Stimulated activated CD4-positive, alpha-beta T cell treated with anti-CD3 and anti-CD28 coated beads, Interleukin-1b, Interleukin-23, amount 100 ng/mL, for 48 hours (primary cell): ENCODE measurements at places on chromosomes 7 and 10.

DNA sequence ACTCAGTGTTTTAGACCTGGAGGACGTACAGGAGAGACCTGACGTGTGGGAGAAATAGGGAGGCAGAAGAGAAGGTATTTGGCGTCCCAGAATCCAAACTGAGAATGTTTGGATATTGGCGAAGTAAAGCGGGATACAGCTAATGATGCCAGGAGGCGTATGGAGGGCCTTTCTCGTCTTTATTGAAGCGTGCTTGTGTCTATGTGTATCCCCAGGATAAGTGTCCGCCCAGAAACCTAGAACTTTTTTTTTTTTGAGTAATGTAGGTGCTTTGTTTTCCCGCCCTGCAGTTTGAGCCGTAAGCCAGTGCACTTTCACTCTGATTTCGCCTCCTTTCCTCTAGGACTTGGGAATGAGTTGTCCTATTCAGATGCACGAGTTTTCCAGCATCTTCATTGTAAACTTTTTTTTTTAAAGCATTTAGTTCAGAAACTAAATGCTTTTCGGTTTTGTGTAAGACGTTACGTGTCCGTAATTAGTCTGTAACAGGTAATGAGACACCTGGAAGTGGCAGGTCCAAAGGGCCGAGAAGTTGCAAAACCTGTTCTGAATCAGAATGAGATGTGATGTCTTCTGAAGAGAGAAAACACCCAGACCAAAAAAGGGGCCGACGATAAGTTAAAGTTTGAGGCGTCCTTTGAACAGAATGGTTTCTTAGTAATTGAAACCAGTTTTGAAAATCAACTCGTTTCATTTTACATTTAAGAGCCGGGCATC, 746 bp downstream of the ARL5B start:
- DNase-seq, result no peak

GRCh38 chr10:74153123-74153522, 2.1 kb downstream of the ADK start:
- no peak for DNase-seq

- DNase-seq, result no peak
These were observed 373.6 kb downstream of the CDC14C start for GRCh38 chr7:49297958-49298357.

DNA sequence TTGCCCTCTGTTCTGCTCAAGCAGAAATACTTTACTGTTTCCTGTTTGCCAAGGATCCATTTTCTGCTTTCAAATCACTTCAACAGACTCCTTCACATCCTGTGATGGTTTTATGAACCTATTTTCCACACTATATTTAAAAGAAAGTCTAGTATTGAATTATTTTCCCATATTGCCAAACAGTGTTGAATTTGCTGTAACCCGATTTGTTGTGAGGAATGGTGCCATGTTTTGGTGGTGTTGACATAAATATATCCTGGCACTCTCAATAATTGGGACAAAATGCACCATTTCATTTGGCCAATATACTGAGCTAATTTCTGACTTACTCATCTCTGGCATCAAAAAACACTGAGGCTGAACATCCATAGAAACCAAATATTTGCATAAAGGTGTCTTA, 615.4 kb upstream of the SEMA3D start:
- DNase-seq, result no peak

GRCh38 chr7:129644634-129645230, 33.2 kb downstream of the NRF1 start:
- DNase-seq, result no peak

DNA sequence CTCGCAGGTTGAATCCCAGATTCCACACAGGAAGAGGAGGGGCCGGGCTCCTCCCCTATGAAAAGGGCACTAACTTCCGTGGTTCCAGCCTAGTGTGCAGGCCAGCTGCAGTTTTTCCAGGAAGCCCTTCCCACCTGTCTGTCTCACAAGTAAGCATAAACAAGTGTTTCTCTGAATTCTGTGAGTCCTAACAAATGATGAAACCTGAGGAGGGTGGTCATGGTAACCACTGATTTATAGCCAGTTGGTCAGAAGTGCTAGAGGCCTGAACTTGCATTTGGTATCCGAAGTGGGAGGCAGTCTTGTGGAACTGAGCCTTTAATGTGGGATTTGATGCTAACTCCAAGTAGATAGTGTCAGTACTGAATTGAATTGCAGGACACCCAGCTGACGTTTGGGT, 54.7 kb upstream of the STEAP4 start:
- DNase-seq, result no peak

DNA sequence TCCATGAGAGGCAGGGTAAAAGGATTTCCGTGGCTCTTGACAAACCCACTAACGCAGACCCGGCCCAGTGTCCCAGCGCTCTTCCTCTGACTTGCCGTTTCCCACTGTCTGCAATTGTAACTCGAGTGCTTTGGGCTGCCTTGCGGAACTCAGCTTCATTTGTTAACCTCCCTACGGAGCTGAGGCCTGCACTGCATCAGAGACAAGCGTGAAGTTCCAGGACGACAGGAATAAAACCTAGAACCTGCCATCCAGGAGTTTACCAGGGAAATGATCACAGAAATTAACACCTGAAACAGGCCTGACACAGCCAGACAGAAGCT, 76.2 kb downstream of the SFMBT2 start:
- DNase-seq, result no peak

DNA sequence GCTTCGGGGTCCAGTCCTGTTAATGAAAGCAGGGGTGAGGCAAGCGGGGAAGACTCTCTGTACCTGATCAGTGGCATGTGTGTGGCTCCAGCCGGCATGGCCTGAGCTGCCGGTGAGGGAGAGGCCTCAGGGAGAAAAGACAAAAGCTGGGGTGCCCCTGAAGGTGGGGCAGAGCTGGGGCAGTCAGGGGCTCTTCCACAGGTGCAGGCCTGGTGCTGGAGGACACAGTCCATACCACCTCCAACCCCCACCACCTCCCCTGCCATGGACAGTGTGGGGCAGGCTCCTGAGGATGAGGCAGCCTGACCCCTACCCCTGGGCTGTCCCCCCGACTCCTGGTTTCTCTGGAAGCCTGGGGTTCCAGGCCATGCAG, 129.5 kb downstream of the LHPP start:
- no peak for DNase-seq

GRCh38 chr7:35356495-35356894, 102.6 kb upstream of the TBX20 start:
- DNase-seq, result no peak

- DNase-seq, result no peak
These were observed 68.7 kb upstream of the KLF6 start for GRCh38 chr10:3853547-3854303.

GRCh38 chr7:24971333-24972165, 8.4 kb downstream of the OSBPL3 start:
- no peak for DNase-seq

GRCh38 chr7:94810496-94810895, 96.9 kb upstream of the PPP1R9A start:
- DNase-seq, result no peak

DNA sequence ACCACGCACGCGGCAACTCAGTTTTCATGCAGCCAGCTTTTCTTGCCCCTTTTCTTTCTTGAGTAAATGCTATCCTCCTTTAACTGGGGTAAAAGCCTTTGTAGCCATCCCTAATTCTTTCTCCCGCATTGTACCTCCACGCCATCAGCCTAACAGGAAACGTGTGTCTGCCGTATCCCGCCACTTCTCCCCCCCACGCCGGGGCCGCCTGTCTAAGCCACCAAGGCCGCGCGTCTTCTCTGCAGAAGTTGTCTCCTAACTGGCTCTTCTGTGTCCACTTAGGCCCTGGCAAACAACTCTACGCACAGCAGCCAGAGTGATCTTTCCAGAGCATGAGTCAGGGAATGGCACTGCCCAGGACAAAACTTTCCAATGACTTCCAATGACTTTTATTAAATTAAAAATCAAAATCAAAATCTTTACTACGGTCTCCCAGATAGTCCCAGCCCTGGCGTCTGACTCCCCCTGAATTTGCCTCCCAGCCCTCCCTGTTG, 74.6 kb downstream of the XRCC2 start:
- no peak for DNase-seq

DNA sequence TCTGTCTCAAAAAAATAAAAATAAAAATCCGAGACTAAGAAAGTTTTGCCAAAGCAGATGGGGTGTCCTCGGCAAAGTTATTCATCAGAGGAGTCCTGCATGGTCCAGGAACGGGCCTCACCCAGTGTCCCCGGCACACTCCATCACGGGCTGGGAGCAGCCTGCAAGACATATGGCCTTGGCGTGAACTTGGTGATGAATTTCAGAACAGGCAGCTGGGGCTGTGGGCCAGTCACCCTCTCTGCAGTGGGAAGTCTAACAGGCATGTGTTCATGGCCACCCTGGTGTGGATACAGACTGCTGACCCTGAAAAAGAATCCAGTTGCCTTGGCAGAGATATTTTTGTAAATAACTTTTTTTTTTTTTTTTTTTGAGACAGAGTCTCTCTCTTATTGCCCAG, 34.7 kb downstream of the NPTX2 start:
- no peak for DNase-seq

DNA sequence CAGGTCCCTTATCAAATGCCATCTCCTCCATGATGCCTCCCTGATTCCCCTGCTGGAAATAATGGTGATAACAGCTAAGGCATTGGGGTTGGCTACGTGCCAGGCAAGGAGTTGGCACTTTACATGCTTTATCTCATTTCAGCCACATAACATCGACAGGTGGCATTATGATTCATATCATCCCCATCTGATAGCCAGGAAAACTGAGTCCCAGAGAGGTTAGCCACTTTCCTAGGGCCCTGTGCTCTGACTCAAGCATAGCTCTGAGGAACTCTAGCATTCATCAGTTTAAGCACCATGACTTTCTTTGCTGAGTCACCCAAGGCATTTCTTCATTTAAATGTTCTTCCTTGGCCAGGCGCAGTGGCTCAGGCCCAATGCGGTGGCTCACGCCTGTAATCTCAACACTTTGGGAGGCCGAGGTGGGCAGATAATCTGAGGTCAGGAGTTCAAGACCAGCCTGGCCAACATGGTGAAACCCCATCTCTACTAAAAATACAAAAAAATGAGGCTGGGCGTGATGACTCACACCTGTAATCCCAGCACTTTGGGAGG, 6.6 kb downstream of the LEP start:
- DNase-seq, result no peak

DNA sequence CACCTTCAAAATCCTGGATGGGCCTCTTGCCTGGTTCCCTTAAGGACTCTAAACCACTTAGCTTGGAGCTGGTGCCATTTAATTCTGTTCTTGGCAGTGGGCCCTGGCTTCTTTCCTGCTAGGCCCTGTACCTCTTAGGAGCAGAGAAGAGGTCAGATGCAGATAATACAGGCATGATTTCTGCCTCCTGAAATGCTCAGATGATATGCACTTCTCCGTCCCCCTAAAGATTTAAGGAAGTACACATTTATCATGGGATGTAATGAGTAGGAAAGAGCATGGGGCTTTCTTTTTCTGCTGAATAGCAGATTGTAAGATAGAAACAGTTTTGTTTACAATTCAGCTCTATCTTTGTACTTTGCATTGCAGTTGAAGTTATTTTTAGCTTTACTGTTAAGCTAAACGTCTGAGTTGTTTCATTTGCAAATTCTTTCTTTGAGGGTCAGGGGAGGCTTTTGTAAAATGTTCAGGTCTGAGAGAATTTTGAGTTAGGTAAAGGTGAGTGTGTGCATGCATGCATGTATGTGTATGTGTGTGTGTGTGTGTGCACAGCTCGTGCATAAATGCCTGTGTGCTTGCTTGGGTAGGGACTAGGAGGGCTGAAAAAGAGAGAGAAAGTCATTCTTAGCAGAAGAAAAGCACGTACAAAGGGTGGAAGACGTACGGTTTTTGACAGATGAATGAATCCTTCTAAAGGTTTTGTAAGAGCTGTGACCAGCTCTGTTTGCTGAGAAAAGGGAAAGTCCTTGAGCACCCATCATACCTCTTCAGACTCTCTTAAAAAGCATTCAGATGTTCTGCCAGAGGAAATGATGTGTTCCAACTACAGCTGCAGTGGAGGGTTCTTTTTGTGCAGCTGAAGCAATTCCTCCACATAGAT, 364.2 kb downstream of the AUTS2 start:
- no peak for DNase-seq

- peak; percentile 45 for DNase-seq
These were observed 745 bp downstream of the YWHAG start for GRCh38 chr7:76358011-76358480.

DNA sequence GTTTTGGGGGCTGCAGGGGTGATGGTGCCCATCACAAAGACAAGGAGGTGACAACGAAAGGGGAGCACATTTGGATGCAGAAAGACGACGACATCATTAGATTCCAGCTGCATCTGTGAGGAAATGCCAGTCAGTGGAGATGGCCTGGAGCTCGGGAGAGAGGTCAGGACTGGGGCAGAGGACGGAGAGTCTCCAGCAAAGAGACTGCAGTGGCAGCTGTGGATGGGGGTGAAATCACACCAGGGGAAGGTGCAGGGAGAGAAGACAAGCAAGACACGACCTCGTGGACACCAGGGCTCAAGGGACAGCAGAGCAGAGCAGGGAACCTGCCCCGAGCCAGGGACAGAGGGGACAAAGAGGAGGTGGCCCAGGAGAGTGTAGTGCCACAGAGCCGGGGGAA, 203.4 kb downstream of the PRPF18 start:
- no peak for DNase-seq

GRCh38 chr10:102644646-102645387, 538 bp downstream of the TRIM8 start:
- DNase-seq, result peak; percentile 84

DNA sequence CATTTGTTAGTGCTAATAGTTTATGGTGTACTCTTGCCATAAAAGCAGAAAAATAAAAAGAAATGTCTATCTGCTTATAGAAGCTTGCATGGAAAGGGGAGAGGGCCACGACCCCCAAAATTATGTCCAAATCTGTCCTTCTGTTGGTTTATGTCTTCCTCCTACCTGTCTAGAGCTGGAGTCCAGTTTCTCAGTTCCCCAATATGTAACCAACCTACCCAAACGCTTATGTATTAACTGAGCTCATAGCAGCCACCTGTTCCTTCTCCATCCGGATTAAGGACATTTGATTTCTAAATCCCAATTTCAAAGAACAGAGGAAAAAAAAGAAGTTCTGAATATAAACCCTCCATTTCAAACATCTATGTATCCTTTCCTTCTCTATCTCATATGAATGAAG, 30.3 kb upstream of the TPK1 start:
- DNase-seq, result no peak

DNA sequence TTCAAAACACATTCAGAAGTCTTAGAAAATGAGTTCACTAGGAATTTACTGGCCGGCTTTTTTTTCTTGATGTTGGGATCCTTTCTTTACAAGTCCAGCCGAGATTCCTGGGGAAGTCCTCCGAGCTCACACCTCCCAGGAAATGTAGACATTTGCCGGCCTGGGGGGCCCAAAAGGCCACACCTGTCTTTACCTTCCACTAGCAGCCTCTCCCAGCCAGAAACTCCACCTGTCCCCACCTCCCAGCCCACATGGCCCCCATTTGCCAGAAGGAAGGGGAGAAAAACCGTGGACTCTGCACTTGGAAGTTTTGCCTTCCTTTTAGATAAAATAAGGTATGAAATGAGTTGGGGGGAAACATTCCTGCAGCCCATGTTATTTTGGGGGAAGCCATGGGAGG, 27.6 kb upstream of the EMX2 start:
- no peak for DNase-seq

- DNase-seq, result no peak
These were observed 1.9 kb downstream of the CACNB2 start for GRCh38 chr10:18142151-18142550.

GRCh38 chr7:39294022-39294421, 272.2 kb upstream of the YAE1 start:
- no peak for DNase-seq
